ENCODE measurements at places on chromosomes 2 and 18. TPM values are rescaled to one million over a fixed set of nuclear protein-coding genes. Genes with fewer than 3 reads are reported as not detected.
A peak's percentile ranks its signal among the peaks of the same experiment; 100 is the strongest.

GRCh38 chr2:158104903-158105302 lies 3.2 kb downstream of the UPP2 start:
- DNase-seq: no peak

Gene UNC80
- not detected for total RNA-seq

- no peak for DNase-seq
Measured at GRCh38 chr2:67486041-67486796, 89.1 kb downstream of the ETAA1 start.

Gene FKBP7
- total RNA-seq: 3.4 TPM

GRCh38 chr2:238420878-238421694 lies 5.6 kb upstream of the ASB1 start:
- no peak for DNase-seq

Gene CABYR
- total RNA-seq: not detected

- DNase-seq: no peak
Measured at GRCh38 chr2:237983922-237984321, 17.1 kb downstream of the UBE2F start.

DNA sequence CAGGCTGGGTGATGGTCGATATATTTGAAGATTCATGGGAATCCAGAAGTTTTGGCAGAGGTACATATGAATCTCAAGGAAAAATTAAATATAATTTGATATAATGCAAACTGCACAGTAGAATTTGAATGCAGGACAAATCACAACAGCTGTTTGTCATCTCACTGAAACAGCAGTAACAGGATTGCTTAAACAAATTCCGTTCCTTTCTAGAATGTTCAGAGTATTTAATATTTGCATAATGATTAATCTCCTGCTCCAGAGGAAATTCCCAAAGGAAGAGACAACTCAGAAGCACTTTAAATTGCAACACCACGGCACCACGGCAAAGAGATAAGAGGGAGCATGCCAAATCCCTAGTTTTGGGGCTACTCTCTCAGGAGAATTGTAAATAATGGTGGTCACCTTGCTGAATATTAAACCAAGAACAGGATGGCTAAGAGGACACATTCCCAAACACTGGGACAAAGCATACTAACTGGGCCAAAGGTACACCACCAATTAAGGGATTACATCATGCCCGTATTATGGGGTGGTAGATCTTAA lies 67.8 kb upstream of the MAP4K3 start:
- DNase-seq: peak; percentile 54

DNA sequence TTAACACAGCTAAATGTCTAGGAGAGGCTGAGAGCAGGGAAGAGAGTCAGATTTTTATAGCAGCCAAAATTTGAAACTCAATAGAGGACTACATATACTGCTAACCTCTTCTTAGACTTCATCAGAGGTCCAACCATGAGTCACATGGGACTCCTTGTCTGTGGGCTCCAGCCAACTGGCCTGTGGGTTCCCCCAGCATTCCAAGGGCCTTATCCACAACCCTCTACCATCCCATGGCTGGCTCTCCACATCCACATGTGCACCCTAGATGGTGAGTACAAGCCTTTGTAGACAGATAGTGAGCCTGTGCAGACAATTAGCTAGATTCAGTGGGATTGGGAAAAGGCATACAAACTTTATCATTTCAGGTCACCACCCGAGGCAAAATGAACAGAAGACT lies 901.9 kb upstream of the ZEB2 start:
- DNase-seq: no peak

DNA sequence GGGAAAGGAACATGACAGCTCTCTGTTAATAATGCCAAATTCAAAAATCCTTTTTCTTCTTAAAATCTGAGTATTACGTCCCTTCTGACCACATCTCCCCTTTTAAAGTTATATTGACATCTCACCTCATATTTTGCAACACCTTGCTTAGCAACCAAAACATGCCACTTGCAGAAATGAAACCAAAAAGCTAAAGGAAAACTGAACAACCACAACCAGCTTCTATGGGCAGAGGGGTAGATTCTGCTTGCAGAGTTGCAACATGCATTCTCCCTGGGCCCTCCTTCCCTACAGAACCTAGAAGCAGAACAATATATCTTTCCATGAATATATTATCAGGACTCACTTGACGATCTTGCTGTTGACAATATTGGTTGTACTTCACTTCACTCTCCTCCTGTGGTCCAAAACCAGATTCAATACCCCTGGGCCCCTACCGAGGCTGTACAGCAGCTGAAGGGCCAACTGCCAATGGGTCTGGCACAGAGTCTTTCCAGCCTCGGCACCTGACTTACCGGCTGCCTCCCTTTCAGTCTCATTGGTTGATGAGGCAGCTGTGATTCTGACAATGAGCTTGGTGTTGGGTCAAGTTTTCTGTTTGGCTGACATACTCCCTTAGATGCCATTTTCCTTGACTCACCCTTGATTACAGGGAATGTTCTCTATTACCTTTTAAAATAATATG lies 616.6 kb downstream of the ZEB2 start:
- DNase-seq: no peak

Gene IL1RL2
- total RNA-seq: 2.5 TPM

Data from left lobe of liver (tissue), 2 donors.